ENCODE measurements at places on chromosomes 3 and 15. TPM values are rescaled to one million over a fixed set of nuclear protein-coding genes. Genes with fewer than 3 reads are reported as not detected.

The TSC22D2 gene
- total RNA-seq: 27.6 TPM

The SNX22 gene
- total RNA-seq: 0.19 TPM

The GPR176 gene
- 5.3 TPM for total RNA-seq

The PLS1 gene
- 5.7 TPM for total RNA-seq

The HRG gene
- not detected for total RNA-seq

The TUSC2 gene
- total RNA-seq: 36.2 TPM

The UTS2B gene
- not detected for total RNA-seq

The ITIH1 gene
- not detected for total RNA-seq

The CCDC191 gene
- 4.9 TPM for total RNA-seq

The ARPIN gene
- 20.9 TPM for total RNA-seq

The KLF15 gene
- 92.6 TPM for total RNA-seq

The PODXL2 gene
- 2.0 TPM for total RNA-seq

The CLDN1 gene
- total RNA-seq: 0.50 TPM

The P2RY14 gene
- total RNA-seq: 10.3 TPM

The SACM1L gene
- total RNA-seq: 52.6 TPM

The CHST13 gene
- 1.4 TPM for total RNA-seq

The PLSCR5 gene
- not detected for total RNA-seq

The ATP8B4 gene
- total RNA-seq: 9.2 TPM

The ATRIP gene
- total RNA-seq: 4.5 TPM

The ARNT2 gene
- 10.5 TPM for total RNA-seq

The TMC3 gene
- 0.37 TPM for total RNA-seq

The ACKR2 gene
- total RNA-seq: 9.3 TPM

The PARP9 gene
- total RNA-seq: 28.6 TPM

The TRAT1 gene
- total RNA-seq: not detected

The C3orf85 gene
- not detected for total RNA-seq

The RBSN gene
- 40.9 TPM for total RNA-seq

The DAZL gene
- total RNA-seq: not detected
